ENCODE measurements at places on chromosomes 6 and 20.

DNA sequence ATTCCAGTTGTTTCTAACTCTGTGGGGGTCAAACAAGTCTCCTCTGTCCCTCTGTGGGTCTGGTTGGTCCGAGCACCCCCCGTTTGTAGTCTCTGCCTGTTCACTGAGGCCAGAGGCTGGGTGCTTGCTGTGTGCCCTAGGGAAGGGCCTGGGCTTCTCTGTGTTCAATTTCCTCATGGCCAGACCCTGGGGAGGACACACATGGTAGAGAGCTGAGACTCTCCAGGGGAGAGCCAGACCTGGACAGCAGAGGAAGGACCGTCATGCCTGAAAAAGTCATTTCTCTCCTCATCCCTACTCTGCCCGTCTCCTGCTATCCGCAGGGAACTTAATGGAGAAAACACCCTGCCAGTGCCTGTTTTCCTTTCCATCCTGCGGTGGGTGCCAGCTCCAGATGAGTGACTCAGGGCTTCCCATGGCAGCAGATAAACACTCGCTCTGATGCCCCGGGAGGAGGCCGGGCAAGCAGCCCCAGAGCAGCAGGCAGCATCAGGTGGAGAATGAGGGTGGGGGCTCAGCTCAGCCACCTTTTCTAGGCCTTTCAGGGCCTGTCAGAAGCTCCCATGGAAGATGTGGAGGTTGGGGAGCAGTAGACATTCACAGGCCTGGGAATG lies 51.9 kb downstream of the SNAI1 start:
- DNase-seq, result no peak

- DNase-seq, result no peak
Observed at GRCh38 chr20:38825571-38825900, 20.0 kb downstream of the PPP1R16B start.

DNA sequence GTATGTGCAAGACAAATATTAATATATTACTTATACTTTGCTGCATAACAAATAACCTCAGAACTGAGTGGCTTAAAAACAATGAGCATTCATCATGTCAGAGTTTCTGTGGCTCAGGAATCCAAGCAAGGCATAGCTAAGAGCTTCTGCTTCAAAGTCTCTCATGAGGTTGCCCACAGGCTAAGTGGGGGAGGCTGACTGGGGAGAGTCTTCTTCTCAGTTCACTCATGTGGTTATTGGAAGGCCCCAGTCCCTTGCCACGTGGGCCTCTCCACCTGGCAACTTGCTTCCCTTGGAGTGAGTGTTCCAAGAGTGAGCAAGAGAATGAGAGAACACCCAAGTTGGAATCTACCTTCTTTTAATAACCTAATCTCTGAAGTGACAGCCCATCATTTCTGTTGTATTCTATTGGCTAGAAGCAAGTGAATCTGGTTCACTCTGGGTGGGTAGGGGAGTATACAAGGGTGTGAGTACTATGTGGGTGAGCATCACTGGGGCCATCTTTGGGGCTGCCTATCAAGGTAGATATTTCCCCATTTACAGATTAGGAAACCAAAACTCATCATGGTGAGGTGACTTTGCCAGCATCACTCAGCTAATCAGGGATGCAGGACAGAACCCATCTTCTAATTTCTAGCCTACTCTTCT lies 36.0 kb downstream of the DNAH8 start:
- no peak for DNase-seq

DNA sequence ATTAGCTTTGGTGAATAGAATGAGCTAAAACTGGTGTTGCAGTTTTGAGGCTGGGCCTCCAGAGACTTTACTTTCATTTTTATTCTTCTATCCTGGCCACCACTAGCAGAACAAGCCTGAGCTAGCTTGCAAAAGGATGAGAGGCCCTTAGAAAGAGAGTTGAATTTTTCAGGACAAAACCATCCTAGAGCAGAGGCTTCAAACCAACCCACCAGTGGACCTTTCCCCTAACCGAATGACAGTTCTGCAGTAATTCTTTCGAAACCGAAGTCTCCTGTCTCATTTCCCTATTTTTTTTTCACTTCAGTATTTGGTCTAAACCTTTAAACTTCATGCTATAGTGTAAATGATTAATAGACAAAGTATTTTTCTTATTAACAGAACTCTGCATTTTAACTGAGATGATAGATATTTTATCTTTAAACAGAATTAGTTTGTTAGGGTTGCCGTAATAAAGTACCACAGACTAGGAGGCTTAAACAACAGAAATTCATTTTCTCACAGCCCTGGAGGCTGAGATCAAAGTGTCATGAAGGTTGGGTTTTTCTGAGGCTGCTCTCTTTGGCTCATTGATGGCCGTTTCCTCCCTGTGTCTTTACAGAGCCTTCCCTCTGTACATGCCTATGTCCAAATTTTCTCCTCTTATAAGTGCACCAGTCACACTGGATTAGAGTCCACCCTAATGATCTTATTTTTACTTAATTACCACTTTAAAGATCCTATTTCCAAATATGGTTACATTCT lies 80.6 kb upstream of the PAK5 start:
- DNase-seq, result no peak

DNA sequence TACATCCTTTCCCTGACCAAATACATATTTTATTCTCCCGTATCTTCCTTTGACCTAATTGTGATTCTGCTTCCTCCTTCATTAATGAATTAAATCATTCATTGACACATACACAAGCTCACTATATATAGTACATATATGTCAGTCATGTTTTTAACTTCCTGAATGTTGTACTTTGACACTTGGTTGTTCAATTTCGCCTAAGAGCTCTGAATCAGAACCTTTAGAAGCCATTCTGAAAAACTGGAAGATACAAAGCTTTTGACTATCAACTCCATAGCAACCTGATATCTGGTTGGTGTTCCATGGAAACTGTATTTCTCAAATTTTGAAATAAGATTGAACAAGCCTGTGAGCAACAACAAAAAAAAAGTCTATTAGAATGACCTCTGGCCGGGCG lies 27.3 kb upstream of the HFE start:
- DNase-seq, result no peak

Measured in BJ (cell line).